ENCODE measurements at places on chromosomes 3 and 15.

DNA sequence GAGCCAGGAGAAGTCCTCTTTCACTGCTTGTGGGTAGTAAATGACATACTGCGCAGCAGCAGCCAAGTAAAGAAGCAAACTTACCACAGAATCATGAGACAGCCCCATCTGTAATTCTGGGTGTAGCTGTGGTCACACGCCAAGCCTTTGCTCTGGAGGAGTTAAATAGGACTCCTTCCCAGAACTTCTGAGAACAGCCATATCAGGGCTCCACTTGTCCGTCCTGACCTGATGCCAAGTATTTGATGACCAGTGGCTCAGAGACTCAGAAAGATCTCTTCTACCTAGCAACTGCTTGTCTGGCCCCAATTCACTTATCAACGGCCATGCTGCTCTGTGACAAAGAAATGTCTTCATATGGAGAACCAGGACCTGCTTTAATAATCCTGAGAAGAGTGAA lies 20.6 kb upstream of the GOLIM4 start:
- no peak for DNase-seq

DNA sequence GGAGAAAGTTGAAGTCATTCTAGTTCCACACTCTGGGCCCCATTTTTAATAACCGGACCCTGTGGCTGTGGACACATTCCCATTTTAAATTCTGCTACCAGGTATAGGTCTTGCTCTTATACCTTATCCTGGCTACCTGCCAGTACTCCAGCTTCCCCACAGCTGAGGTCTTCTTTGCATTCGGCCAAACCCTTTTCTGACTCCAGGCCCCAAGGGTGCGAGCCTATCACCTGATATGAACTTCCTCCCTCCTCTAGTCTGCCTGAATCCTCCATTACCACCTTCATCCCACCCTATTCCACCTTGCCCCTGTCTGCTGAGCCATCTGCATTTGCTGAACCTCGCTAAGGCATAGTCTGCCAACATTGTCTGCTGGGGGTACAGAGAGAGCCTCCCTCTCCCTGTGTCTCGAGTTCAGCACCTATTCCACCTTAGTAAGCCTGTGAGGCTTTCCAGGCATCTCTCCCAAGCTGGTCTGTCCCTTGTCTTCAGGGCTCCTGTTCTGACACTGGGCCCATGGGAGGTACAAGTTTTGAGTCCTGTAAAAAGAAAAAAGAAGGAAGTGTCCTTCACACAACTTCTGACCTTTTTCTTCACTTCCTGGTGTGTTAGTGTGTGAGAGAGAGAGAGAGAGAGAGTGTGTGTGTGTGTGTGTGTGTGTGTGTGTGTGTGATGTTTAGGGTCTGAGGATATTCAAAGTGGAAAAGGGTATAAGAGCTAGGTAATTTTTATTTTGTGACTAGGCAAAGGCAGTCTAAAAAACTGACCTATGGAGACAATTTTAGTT lies 27.0 kb downstream of the PDE8A start:
- no peak for DNase-seq

GRCh38 chr3:109532257-109533216 lies 195.2 kb upstream of the DPPA4 start:
- no peak for DNase-seq

- no peak for DNase-seq
Observed at GRCh38 chr15:64105113-64105704, 9.4 kb downstream of the SNX1 start.

DNA sequence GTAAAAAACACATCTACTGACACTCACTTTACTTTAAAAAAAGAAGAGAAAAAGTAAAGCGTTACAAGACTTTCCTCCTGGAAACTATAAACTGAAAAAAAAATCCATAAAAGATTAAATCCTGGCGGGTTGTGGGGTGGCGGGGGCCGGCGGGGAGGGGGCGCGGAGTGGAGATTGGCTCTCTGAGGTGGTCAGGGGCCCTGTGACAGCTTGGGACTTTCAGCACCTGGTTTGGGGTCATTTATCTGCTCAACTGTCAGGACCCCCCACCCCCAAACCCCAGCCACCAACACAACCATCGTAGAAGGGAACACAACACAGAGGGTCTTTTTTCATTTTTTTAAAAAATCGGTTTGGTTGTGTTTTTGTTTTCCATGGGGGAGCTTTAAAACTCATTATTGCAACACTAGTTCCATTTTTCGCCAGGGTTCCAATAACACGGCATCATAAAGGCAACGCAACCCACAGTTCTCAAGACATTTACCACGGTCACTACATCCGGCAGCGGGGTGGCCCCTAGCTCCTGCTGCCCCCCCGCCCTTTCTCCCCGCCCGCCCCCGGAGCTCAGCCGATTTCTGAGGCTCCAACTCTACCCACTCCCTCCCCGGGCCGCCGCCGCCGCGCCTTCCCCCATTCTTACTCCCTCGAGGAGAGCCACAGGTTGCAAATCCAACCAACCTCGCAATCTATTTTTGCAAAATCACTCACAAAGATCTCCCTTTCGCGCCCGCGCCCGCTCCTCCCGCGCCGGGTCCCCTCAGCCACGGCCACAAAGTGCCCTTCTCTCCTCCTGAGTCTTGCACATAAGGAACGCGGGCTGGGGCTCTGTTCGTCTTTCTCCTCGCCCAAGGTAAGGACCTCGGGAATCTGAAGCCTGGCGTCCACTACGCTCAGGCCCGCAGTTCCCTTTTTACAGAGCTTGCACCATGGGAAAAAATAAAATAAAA lies 1.8 kb downstream of the BCL6 start:
- no peak for DNase-seq

DNA sequence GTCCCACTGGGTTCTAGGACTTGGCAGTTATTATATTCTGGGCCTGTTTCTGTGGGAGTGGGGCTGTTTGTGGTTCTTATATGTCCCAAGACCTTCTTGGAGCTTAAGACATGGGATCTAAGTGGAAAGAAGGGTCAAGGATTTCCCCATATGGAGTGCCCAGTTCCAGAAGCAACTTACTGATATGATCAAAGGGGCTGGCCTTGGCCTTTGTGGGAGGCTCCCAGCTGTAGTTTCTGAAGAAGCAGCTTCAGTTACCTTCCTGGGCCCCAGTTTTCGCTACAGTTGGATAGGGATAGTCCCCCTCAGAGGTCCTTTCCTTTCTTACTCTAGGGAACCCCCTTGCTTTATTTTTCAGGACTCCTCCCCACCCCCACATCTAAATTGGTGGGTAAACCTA lies 56.0 kb downstream of the RAB11A start:
- no peak for DNase-seq

- DNase-seq, result no peak
Observed at GRCh38 chr3:8759038-8759707, 10.2 kb downstream of the OXTR start.

- DNase-seq, result no peak
Observed at GRCh38 chr15:43930079-43930478, 103.3 kb downstream of the WDR76 start.

DNA sequence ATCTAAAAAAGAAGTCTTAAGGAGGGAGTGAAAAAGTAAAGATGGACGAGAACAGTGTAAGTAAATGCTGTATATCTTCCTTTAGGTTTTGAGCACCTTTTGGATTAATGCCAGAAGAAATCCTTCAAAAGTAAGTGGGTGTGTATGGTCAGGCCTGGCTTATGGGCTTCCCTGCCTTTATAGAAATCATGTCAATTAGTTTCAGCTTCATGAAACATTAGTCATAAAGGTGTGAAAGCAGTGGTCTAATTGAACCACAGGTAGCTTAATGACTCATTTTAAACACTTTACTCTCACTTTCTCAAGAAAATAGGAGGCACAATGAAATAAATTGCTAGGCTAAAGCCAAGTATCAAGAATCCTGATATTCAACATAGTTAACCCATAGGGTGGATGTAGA lies 467.4 kb upstream of the DPPA4 start:
- DNase-seq, result no peak

GRCh38 chr15:78716651-78717050 lies 75.6 kb upstream of the CHRNB4 start:
- no peak for DNase-seq

- DNase-seq, result no peak
Observed at GRCh38 chr3:127929818-127930413, 14.9 kb downstream of the KBTBD12 start.

DNA sequence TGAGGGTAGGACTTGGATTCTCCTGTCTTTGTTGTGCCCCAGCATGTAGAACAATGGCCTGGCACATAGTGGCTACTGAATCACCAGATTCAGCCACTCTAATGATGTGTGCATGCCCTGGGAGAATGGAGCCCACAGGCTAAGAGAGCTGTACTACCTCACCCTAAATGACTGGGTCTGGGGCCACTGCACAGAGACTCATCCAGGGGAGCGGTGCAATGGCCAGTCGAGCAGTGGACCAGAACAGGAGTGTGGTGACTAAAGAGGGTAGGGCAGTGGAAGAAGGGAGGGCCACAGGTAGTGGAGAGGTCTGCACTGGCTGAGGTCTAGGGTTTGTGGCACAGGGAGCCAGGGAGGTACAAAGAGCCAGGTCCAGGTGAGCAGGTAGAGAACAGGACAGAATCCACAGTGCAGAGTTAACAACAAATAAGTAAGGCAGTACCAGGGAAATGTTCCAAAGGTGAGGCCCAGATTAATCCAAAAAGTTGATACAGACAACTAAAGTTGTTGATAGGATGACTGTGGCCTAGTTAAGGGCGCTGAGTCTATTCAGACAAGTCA lies 142.7 kb upstream of the ATP11B start:
- DNase-seq, result no peak

DNA sequence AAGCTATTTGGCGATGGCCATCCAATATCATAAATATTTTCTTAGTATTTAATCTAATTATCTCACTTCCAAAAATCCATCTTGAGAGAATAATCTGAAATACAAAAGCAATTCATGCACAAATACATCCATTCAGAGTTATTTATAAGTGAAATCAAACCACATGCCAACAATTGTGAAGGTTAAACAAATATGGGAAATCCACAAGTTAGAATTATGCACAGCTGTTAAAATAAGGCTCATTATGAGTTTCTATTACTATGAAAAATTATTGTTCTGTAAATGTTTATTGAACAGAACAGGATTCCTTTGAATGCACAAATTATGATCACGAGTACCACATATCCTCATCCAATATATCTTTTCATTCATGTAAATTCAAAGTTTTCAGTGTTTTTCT lies 267.7 kb downstream of the PLOD2 start:
- no peak for DNase-seq

DNA sequence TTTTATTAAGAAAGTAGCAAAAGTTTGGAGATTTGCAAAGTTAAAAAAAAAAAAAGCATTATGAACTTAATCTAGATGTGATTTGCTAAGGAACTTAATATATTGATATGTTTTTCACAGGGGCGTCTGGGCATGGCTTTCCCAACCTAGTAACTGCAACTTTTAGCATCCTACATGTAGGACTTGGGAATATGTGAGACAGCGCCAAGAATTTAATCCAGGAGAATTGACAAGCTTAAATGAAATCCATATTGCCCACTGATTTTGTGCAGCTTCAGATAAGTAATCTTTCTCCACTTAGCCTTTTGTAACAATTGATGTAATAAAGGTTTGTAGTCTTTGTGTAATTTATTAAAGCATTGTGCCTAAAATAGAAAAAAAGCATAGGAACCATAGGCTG lies 982 bp upstream of the GABPB1 start:
- DNase-seq, result no peak

DNA sequence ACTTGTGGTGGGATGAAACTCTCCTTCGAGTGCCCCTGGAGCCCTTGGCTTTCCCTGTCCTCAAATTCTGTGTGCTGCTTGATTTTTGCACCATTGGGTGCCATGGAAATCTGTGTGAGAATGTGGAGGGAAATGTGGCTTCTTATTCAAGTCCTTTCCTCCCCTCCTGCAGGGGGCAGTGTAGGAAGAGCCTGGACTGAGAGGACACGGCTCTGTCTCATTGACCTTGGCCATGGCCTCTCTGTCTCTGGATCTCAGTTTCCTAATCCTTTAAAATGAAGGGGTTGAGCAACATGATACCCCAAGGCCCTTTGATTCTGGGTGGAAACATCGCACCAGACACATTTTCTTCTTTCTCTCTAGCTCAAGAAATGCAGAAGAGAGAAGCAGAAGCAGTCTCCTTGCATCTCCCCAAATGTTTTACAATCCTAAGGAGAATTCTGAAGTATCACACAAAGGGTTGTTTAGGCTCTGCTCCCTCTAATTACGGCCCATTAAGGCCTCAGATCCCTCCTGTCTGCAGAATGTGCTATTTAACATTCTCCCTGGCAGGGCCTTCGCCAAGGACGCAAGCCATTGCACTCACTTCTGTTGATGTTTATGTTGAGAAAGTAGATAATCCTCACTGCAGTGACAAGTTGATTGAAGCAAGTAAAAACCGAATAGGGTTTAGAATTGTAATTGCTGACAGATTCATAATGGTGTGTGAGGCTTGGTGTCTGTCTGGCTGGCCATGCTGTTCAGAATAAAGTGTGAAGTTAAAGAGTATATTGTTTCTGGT lies 169.1 kb downstream of the TPRG1 start:
- no peak for DNase-seq

GRCh38 chr15:72737723-72738122 lies 45.8 kb downstream of the ADPGK start:
- no peak for DNase-seq

- no peak for DNase-seq
Observed at GRCh38 chr15:57881361-57881760, 174.8 kb downstream of the POLR2M start.

DNA sequence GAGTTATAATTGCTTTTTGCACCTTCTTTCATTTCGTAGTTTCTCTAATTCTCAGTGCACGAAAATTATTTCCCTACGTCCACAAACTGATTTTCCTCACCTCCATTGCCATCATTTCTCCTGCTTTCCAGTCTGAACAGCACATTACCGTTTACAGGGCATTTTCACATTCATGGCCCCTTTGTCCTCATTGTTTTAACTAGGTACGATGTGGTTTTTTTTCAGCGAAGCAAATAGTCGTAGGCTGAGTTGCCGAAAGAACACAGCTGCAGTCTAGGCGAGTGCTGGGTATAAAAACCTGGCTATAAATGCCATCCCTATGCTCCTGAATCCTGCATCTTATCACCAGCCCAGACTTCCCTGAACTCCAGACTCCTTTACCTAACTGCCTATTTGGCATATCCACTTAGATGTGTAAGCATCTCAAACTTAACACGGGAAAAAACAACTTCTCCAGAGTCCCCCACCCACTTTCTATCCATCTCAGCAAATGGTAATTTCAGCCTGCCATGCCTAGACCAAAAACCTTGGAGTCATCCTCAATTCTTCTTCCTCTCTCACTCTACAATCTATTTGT lies 691 bp upstream of the FSIP1 start:
- DNase-seq, result no peak

DNA sequence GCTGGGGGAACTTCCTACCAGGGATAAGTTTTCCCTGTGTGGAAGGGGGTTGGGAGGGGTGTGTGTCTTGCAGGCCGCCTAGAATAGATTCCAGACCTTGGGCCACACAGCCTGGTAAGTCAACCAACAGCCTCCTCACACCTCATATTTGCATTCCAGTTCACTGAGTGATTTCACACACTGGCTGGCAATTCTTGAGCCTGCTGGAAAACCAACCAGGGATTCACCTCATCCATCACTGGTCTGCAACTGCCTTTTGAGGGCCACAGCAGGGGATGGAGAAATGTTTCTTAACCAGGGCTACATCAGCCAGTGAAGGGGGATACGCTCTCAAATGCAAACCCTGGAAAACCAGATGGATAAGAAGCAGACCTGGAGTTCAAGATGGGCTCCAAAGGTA lies 2.0 kb downstream of the FSTL1 start:
- DNase-seq, result no peak

GRCh38 chr15:49438962-49439631 lies 16.1 kb downstream of the FGF7 start:
- DNase-seq, result no peak

- no peak for DNase-seq
Observed at GRCh38 chr3:103247459-103247858, 812.6 kb downstream of the ZPLD1 start.

- no peak for DNase-seq
Observed at GRCh38 chr3:126468028-126468891, 7.4 kb downstream of the ZXDC start.
